Uterus (tissue), 4 donors: ENCODE measurements at places on chromosomes 11 and 22. TPM values are rescaled to one million over a fixed set of nuclear protein-coding genes. Genes with fewer than 3 reads are reported as not detected.

Gene TMEM191C
- 20.7 TPM for total RNA-seq

Gene MS4A2
- total RNA-seq = 0.62 TPM

Gene ACR
- total RNA-seq = not detected

Gene SDHD
- 95.1 TPM for total RNA-seq

Gene MRPL48
- 29.6 TPM for total RNA-seq

Gene MYRF
- total RNA-seq = 106 TPM

Gene PLAAT5
- 4.2 TPM for total RNA-seq

Gene DBX1
- not detected for total RNA-seq

Gene EFCAB6
- 2.0 TPM for total RNA-seq

Gene IGLL1
- 0.48 TPM for total RNA-seq

Gene ANKK1
- not detected for total RNA-seq

Gene CFAP300
- total RNA-seq = 0.26 TPM

Gene CHEK1
- not detected for total RNA-seq

Gene RASSF10
- total RNA-seq = not detected

Gene OTOG
- under 0.01 TPM for total RNA-seq
